ENCODE measurements at places on chromosomes 5 and 9.

DNA sequence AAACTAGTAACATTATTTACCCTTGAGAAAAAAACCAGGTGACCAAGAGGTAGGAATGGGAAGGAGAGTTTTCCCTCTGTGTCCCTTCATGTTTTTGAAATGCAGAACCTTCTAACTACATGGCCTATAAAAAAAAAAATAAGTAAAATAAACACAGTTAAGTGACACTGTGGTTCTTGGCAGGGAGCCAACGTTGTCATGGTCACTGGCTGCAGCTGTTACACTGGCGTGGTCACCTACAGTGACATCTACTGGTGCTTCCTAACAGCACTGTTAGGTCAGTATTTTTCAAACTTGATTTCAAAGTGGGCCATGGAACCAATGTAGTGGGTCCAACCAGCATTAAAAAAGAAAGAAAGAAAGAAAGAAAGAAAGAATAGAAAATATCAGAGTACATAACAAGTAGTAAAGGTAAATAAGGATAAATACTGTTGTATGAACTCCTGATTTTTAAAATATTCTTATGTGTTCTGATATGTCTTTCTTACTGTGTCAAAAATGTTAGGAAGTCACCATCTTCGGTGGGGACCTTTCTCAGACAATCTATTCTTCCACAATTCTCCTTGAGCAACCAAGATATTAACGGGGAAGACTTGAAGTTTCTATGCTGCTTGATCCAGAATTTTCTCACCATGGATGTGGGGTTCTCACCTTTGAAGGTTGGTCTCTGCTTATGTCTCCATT lies 59.1 kb upstream of the PJA2 start:
- DNase-seq: peak; percentile 23

DNA sequence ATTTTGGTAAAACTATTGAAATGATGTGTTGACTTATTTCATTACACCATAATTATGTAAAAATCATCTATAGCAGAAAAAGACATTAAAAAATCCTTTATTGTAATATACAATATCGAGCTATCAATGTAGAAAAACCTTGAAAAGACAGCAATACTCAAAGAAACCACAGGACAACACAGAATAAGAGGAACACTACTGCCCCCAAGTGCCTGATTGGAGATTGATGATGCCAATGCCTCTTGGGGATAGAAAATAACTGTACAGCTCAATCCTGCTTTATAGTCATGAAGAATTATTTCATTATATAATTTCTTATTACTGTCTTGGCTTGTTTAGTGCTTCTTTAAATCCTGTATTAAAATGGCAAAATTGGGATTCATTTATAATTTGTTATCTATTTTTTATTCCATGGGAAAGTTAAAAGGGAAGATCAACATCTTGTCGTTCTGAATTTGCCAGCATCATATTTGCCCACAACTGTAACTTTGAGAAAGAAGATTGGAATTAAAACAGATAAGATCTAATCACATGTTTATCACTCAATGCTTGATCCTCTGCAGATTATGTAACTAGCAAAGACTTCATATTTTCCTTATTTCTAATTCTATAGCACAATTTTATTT lies 337.5 kb downstream of the CDH9 start:
- no peak for DNase-seq

- DNase-seq: no peak
Measured at GRCh38 chr5:10264604-10265003, 14.5 kb downstream of the CCT5 start.

GRCh38 chr5:155252717-155253116 lies 239.2 kb downstream of the KIF4B start:
- DNase-seq: no peak

GRCh38 chr9:91954841-91955471 lies 4.9 kb upstream of the ROR2 start:
- no peak for DNase-seq

DNA sequence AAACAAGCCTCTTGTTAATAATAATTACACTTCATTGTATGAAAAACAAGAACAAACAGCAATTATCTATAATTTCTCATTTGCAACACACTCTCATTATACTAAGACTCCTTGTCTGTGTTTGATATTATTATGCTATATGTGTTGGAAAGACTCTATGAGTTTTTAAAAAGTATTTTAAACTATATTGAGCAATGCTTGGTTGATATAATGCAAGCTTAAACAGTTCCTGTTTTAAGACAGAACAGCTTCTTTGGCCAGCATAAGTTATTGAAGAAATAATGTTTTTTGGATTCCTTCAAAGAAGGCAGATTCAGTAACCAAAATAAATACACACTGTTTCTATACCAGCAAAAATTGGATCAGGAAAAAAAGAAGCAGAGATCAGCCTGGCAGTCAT lies 871.4 kb downstream of the MAT2B start:
- DNase-seq: no peak

- no peak for DNase-seq
Measured at GRCh38 chr5:178119915-178120606, 6.7 kb downstream of the N4BP3 start.

DNA sequence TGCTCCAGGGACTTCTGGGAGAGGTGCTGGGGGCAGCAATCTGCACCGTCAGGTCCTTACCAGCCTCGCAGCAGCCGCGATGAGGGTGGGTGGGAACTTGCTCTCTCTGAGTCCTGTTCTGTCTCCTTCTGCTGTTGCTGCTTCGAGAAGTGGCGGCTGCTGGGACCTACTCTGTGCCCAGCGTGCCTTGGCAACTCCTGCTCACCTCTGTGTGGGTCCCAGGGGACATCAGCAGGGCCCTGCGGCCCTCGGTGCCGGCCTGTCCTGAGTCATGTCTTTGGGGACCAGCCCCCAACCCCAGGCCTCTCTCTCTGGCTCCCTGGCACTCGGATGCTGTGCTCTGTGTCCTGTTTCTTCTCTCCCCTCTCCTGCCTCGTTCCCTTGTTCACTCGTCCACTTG lies 49.5 kb downstream of the KCNT1 start:
- no peak for DNase-seq

DNA sequence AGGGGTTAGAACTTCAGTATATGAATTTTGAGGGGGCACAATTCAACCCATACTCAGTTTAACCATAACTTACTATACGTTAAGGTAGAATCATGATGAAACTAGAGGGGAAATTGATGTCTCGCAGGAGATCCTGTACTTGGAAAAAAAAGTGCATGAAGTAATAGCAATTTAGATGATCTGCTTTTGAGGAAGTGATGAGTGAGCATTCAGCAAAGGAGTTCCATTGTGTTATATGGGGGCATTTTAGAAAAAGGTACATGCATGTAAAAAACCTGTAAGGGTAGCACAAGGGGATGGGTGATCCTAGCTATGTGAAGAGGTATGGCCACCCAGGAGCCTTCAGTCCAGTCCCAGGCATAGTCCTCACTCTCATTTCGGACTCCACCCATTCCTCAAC lies 14.8 kb upstream of the TMC1 start:
- no peak for DNase-seq

GRCh38 chr5:171409164-171410136 lies 10.0 kb upstream of the FGF18 start:
- DNase-seq: no peak

- DNase-seq: no peak
Measured at GRCh38 chr9:89185980-89186379, 7.4 kb upstream of the SHC3 start.

DNA sequence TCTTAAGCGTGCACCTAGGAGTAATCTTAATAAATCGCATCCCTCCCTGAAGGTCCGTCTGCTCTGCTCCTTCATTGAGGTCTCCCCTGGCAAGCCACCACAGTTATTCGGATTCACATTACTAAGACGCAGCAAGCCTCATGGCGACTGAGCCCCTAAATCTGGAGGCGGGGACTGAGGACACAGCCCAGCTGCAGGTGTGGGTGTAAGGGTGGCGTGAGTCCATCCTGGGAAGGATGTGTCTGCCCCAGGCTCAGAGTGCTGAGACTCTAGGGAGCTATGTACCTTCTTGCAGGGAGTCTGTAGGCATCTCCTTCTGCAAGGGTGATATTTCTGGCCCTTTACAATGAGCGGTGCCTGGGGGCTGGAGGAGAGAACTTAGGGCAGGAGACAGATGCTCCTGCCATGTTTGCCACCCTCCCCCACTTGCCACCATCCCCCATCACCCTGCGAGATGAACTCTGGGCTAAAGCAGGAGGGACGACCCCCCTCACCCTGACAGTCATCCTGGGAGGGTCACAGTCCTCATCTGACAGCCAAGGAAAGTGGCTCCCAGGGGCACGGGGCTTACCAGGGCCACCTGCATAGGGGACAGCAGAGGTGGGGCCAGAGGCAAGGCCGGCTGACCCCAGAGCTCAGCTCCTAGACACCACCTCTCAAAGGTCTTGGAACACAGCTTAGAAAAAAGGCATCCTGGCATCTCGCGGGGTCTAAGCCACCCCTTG lies 76.4 kb upstream of the FCN1 start:
- DNase-seq: no peak

GRCh38 chr9:1978941-1979340 lies 36.2 kb upstream of the SMARCA2 start:
- DNase-seq: no peak

GRCh38 chr9:112917047-112917986 lies 26.6 kb upstream of the SLC46A2 start:
- DNase-seq: no peak

DNA sequence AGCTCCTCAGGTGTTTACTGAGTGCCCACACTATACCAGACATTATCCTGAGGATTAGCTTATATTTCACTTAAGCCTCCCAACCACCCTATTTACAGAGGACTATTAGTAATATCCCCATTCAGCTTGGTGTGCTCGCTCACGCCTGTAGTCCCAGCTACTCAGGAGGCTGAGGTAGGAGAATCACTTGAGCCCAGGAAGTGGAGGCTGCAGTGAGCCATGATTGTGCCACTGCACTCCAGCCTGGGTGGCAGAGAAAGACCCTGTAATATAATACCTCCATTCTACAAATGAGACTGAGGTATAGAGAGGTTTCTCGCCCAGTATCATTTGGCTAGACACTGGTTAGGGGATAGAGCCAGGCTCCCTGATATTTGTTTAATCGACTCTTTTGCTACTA lies 18.0 kb upstream of the MATR3 start:
- DNase-seq: no peak

DNA sequence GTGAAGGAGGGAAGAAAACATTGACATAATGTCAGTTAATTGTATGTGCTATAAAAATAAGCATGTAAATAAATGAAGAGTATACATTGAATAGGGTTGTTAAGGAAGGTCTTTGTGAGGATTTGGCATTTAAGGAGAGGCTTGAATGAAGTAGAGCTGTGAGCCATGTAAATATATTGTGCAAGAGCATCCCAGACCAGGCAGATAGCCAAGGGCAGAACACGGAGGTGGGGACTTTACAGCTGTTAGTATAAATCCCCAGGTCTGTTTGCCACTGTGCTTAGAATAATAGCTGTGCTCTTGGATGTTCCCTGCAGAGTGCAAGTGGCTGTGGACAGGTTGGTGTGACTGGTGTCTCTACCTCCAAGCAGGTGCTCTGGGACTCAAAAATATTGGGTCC lies 211.7 kb downstream of the LRRC70 start:
- DNase-seq: no peak

- no peak for DNase-seq
Measured at GRCh38 chr5:126610160-126610559, 9.4 kb downstream of the PHAX start.

DNA sequence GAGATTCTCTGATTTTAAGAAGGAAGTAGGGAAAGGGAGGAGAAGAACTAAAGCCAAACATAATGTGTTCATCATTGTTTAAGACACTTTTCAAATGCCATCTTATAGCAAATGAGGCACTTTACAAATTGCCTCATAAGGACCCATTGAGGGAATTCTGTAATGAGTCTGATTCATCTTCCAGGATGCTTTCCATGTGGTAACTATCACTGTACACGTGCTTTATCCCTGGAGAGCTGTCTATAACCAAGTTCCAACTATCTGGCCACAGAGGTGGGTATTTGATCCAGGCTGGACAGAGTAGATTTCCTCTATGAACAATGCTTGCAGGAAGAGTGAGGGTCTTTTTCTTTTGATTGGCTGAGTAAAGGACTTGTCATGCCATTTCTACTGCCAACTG lies 183.5 kb upstream of the NFIB start:
- no peak for DNase-seq

DNA sequence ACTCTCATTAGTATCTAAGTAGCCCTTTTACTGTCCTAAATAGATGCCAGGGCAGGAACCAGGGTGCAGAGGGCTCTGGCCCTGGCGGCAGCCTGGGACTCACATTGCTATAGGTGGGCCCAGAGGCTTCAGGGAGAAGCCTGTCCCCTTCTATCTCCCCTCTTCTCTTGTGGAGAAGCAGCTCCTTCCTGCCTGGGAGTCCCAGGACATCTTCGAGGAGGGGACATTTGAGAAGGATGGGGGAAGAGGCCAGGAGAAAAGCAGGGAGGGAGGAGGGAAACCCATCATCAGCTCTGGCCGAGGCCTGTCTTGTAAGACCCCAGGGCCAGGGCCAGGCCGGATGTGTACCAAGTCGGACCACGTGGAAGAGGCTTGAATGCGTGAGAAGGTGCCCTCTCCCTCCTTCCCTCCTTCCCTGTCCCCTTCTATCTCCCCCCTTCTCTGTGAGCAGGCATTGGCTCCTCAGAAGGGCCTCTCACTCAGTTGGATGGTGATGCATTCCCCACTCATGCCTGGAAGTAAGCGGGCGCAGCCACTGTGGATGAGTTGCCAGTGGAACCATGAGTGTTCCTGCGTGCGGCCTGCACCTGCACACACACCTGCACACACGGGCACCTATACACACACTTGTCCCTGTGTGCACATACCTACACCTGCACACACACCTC lies 20.7 kb upstream of the LPCAT1 start:
- DNase-seq: no peak

DNA sequence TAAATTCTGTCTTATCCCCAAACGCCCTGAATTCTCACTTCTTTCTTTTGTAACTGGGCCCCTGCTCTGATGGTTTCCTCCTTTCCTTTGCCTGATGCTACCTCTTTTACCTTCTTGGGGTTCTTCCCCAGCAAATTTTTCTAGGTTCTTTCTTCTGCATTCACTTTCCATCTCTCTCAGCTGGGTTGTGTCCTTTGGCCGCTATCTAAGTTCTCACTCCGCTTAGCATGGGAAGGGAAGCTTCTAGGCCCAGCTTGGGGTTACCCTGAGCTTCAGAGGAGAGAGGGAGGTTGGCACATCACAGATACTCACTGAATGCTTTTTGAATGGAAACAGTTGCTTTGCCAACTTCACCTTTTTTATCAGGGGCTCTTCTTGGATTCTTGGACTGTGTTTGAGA lies 17.0 kb downstream of the PALM2AKAP2 start:
- no peak for DNase-seq

- DNase-seq: no peak
Measured at GRCh38 chr5:40441733-40442132, 238.0 kb upstream of the PTGER4 start.

- DNase-seq: no peak
Measured at GRCh38 chr5:11797132-11797531, 107.1 kb downstream of the CTNND2 start.

DNA sequence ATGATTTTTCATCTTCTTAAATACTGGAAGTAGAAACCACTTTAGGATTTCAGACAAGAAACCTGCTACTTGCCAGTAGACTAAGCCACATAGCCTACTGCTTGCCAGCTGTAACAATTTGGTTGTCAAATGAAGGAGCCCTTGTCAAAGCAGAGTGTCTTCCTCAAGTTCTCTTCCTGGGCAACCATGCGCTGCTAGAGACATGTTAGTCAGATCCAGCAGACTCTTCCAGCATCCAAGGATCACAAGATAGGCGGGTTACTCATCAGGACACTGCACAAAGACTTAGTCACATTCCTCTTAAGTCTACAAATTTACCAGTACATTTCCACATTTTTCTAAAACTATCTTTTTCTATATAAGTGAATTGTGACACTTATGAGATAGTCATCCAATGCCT lies 24.4 kb downstream of the SKIC3 start:
- DNase-seq: no peak

- DNase-seq: no peak
Measured at GRCh38 chr5:31250201-31250600, 56.7 kb downstream of the CDH6 start.

Measured in stimulated activated CD4-positive, alpha-beta T cell treated with anti-CD3 and anti-CD28 coated beads, Interleukin-1b, Interleukin-23, amount 100 ng/mL, for 1 hour (primary cell).